Ecto neural progenitor cell (in vitro differentiated cells): ENCODE measurements at places on chromosomes 3 and 15.

GRCh38 chr3:5197022-5197421 is 9.5 kb downstream of the EDEM1 start:
- no peak for DNase-seq

DNA sequence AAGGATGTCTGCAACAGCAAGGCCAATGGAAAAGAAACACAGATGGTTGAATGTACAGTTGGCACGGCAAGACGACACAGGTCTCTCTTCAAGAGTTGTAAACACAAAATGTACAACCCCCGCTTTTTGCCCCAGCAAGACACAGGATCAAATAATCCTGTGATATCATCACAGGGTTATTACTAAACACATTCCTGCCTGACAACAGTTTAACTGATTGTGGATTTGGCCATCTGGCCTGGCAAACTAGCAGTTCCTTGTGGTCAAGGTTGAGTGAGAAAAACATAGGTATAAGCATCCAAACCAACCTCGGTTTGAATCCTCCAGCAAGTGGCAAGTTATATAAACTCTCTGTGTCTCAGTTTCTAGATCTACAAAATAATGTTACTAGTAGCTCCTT is 23.4 kb downstream of the PARP16 start:
- no peak for DNase-seq

DNA sequence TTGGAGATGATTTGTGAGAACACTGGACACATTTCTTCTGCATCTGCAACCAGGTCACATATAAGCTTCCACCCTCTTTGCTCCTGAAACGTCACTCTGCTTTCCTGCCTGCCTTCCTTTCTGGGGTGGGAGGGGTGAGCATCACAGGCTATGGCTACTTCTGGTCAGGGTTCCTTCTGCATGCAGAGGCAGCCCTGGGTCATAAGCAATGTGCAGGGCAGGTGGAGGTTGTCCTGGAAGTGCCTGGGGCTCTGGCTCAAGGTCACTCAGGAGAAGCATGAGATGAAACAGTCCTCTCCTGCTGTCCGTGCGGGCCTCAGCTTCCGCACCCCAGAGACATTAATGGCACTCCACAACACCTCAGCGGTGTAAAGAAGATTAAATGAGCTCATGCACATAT is 15.1 kb downstream of the SLC6A20 start:
- DNase-seq, result no peak

- peak; percentile 69 for DNase-seq
These were observed 311.5 kb downstream of the CACNA2D3 start for GRCh38 chr3:54433846-54434245.

DNA sequence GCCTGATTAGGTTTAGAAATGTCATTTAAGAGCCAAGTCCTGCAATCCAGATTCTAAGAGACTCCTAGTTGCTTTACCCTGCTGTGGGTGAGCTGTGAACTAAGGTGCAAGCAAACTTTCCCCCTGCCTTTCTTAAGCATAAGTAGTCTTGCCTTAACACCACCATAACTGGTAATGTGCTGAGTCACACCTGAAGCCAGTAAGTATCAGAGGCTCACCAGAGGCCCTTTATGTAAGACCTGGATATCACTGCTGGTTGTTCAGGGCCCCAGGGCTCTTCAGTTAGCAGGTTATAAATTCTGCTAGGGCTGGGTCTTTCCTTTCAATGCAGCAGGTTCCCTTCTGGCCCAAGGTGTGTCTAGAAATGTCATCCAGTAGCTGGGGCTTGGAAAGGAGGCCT is 509.9 kb downstream of the VGLL3 start:
- no peak for DNase-seq

GRCh38 chr3:44969828-44970179 is 6.2 kb downstream of the ZDHHC3 start:
- no peak for DNase-seq
